ENCODE measurements at places on chromosomes 6 and 20.
A peak's percentile ranks its signal among the peaks of the same experiment; 100 is the strongest.

- peak; percentile 36 for DNase-seq
Measured at GRCh38 chr6:7138921-7139358, 31.2 kb downstream of the RREB1 start.

GRCh38 chr6:128531696-128532095 is 11.3 kb upstream of the PTPRK start:
- DNase-seq: no peak

GRCh38 chr6:17343215-17343614 is 50.2 kb upstream of the CAP2 start:
- no peak for DNase-seq

DNA sequence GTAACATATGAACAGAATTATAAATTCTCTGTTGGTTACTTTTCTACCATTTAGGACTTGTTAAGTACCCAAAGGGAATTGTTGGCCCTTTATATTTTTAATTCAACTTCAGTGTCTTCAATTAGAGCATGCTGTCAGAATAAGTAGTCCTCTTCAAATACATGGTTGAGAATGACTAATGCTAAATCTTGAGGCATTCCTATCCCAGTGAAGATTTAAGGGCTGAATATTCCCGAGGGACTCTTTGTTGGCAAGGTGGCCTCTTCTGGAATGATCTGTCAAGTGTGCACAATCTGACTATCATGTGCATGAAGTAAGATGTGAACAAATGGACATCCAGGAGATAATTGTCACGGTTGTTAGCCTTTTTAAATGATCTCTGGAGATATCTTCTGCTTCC is 421.7 kb downstream of the BMP2 start:
- DNase-seq: no peak

DNA sequence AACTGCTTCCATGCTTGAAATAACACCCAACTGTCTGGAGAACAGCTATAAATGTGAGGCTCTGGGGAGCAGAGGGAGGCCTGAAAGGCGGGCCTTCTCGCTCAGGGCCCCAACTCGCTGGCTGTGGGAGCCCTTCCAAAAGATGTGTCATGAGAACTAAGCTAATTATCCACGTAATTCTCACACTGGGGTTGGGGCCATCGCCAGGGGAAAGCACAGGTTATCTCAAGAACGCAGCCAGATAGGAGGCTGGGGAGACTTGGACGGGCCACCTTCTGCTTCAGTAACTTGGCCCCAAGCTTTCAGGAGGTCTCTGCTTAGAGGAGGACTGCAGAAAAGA is 1.6 kb downstream of the PXDC1 start:
- DNase-seq: no peak

GRCh38 chr6:110345025-110345424 is 13.1 kb downstream of the METTL24 start:
- no peak for DNase-seq

GRCh38 chr6:128244751-128245405 is 275.5 kb downstream of the PTPRK start:
- no peak for DNase-seq

DNA sequence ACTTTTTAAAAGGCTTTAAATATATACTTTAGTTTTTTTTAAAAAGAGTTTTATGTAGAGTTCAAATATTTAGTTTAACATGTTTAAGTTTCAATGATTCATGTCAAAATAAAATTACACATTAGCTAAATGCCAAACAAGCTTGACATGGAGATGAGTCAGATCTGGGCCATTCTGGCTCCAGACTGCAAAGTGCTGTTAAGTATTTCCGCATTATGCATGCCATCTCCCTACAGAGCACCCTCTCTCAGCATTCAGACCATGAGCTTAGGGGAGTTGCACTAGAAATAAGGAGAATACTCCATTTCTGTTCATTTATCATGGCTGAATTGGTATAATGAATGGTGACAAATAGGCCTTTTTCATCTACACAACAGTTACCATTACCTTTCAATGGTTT is 21.5 kb upstream of the HS3ST5 start:
- DNase-seq: peak; percentile 21

DNA sequence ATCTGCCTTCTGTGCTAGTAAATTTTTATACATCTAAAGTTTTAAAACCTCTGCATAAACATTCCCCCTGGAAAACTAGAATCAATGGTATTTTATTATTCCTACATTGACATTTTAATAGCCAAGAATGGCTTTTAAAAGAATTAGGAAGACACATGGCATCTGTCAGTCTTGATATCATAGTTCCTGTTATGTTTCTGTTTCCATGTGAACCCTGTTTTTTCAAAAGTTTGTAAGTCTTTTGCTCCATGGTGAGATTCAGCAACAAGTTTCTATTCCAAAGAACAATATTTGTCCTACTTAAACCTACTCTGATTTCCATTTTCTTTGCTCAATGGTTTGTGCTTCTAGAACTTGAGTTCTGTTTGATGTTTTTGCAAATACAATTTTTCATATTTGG is 95.2 kb downstream of the PLEKHG1 start:
- DNase-seq: no peak

DNA sequence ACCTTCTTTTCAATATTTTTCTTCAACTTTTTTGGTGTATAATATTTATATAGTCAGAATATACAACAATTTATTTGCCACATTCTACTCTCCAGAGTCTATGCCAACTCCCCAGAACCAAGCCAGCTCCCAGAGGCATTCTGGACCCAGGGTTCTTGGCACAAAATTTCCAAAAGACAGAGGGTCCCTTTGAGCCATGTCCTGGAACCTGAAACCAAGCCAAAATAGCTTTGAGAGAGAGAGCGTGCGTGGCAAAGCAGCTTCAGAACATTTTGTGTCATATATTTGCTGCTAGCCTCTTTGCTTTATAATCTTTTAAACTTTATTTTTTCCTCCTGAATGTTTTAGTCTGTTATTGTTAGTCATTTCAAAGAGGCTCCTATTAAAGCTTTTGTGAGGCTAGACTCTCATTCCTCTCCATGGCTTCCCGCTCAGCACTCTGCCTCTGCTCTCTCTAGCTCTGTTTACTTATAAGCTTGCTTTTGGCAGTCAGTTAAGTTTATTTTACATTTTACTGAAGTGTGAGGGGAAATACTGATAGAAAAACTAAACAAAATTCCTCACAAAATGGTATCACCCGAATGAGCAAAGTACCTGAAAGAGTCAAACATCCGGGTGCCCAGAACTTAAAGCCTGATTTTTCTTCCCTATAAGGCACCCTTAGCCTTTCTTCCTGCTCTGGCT is 605.1 kb upstream of the ID4 start:
- DNase-seq: no peak

GRCh38 chr6:5679691-5680090 is 327.0 kb downstream of the NRN1 start:
- DNase-seq: no peak

- DNase-seq: no peak
Measured at GRCh38 chr6:158078320-158078719, 89.7 kb downstream of the SERAC1 start.

DNA sequence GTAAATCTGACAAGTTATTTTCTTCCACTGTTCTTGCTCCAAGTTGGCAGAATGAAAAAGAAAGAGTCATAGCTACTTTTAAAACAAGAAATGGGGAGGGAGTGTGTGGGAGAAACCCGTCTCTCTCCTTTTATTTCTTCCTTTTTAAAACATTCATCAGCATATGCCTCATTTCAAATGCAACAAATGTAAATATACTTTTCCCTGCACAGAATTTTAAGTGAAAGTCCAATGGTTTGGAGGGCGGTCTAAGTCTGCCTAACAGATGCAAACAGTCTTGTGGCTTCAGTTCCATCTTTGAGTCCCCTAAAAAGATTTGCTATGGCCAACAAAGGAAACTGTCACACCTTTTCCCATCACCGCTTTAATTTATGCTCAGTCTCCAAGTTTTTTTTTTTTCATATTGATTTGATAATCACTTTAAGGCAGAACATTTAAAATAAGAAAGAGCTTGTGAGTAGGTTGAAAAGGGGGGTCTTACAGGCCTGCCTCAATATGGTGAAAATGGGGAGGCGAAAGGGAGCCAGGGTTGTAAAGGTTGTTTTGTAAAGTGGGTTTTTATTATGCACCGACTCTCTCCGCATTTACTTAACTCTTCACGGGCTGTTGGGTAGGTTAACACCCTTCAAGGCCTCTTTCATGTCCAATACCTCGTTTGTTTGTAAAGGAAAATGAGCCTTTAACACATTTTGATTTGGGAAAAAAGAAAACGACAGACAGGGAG is 4.6 kb downstream of the TFAP2D start:
- no peak for DNase-seq

GRCh38 chr20:52622081-52622480 is 350.1 kb upstream of the TSHZ2 start:
- no peak for DNase-seq

- no peak for DNase-seq
Measured at GRCh38 chr6:26431258-26432172, 8.8 kb upstream of the BTN3A3 start.

GRCh38 chr20:46277602-46278001 is 30.7 kb downstream of the CDH22 start:
- DNase-seq: no peak

DNA sequence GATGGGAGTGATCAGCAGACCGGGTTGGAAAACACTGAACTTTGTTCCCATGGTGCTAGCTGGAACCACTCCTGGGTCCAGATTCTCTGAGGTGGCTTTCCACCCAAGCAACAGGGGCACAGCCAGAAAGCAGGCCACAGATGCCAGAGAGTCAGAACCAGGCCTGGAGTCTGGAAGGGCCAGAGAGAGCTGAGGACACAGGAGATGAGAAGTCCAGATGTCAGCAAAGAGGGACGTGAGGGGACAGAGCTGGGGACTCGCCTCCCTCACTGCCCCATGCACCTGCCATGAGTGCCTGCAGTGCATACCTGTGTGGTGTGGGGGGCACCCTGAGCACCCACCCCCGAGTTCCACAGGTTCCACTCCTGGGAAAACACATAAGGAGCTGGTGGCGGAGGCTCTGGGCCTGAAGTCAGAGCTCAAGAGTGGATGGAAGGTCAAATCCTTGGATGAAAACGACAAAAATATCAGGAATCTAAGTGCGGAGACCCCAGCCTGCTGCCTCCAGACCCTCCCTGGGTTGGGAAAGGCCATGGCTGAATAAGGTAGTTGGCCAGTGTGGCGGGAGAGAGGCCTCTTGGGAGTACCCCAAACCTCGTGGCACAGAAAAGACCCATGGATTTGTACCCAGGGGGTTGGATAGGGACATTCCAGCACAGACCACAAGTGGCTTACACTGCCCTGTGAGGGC is 224.2 kb downstream of the SYNDIG1 start:
- DNase-seq: no peak

- peak; percentile 66 for DNase-seq
Measured at GRCh38 chr6:116876635-116877611, at the start of gene RFX6. Gene RFX6, plus strand, starts transcription at chr6:116877242. Its CDS starts 34 bp downstream, at chr6:116877276.

DNA sequence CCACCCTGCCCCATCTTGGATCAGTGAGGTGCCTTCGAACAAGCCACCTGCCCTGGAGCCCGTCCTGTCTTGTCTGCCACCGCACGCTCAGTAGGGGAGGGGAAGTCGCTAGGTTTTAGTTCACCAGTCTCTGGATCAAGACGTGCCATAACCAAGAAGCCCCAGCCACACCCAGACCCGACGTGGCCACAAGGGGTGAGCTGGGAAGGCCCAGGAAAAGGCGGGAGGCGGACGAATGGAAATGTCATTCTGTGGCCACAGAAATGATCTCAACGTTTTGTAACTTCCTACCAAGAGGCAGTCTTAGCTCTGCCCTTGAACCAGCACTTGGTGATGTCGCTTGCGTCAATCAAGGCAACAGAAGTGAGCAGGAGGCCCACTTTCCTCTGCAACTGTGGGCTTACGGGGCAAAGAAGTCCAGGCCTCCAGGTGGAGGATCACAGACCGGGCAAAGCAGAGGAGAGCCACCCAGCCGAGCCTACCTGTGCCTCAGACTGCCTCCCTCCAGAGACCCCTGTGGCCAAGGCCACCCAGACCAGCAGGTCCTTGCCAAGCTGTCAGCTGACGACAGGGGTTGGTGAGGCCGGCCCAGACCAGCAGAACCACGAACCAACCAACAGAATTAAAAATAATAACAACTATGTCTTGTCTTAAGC is 14.5 kb downstream of the GMEB2 start:
- no peak for DNase-seq

DNA sequence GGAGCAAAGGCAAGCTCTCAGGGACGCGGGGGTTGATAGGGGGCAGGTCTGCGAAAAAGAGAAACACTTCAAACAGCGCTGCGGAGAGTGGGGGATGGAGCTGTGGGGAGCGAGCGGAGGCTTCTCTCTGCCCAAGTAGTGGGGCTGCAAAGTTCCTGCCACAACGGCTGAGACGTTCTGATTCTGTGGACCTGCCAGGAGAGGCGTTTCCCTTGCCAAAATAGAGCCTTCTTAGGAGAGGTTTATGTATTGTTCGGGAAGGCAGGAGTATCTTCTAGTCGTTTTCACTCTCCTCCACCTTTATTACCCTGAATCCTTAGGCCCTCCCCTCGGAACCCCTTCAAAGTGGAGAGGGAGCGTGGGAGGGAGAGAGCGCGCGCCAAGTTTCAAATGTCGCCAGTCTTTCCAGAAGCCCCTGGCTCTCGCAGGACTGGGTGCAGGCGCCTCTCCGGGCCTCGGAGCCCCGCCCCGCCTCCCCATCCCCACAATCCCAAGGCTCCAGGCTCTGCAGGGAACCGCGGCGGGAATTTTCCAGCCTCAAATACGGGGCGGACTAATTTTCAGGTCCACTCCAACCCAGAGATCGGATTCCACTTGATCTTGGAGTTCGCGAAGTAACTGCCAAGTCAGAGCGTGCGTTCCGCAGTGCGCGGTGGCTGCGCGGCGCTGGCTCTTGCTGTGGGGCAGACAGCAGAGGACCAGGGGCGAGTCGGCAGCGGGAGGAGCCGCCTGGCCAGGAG is 10.0 kb upstream of the POU3F2 start:
- peak; percentile 69 for DNase-seq

GRCh38 chr6:94124333-94124732 is 705.0 kb upstream of the EPHA7 start:
- DNase-seq: no peak

GRCh38 chr20:4444404-4444803 is 277.3 kb upstream of the PRND start:
- no peak for DNase-seq

- DNase-seq: no peak
Measured at GRCh38 chr6:170012037-170012330, 260.6 kb downstream of the ERMARD start.

DNA sequence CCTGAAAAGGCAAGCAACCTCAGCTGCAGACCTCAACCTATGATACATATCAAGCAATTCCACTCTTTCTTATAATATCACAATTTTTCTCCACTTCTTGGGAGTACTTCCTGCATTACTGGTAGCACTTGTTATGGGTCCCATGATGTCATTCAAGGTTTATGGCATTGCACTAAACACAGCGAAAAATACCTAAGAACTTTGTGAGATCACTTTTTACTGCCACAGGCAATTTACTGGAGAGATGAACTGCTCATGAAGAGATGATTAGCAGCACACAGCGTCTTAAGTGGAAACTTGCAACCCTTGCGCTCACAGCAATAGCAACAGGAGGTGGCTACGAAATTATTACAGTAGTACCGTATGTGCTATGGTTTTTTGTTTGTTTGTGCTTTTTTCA is 19.3 kb upstream of the RIMS4 start:
- no peak for DNase-seq

All from WTC11 (cell line).